CD8-positive, alpha-beta memory T cell (primary cell): ENCODE measurements at places on chromosomes 6 and 20.

GRCh38 chr20:5727018-5727515, 23.1 kb upstream of the SHLD1 start:
- no peak overlapping the region for H3K4me3 ChIP-seq
- H3K36me3 ChIP-seq = no peaks in the 10 kb centered on the region
- no peaks in the 10 kb centered on the region for H3K4me1 ChIP-seq
- no peaks in the 10 kb centered on the region for H3K27me3 ChIP-seq
- DNase-seq = no peak

DNA sequence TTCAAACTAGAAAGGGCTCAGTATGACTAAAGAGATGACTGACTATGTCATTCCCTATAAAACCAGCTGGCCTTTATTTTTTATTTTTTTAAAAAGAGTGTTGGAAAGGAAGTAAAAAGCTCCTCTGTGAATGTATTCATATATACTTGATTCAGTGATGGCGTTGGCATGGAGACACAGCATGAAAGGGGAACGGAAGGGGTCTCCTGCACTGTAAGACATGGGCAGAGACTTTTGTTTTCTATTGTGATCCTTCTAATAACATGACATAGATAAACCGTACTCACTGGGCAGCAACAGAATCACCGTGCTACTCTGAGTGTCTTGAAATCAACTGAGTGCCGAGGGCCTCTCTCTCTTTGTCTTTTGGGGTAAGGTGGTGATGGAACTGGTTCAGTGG, 228.1 kb upstream of the RIN2 start:
- H3K4me1 ChIP-seq = no peaks in the 10 kb centered on the region
- DNase-seq = no peak
- no peak overlapping the region for H3K4me3 ChIP-seq
- no peaks in the 10 kb centered on the region for H3K27me3 ChIP-seq
- no peak overlapping the region for H3K27ac ChIP-seq

DNA sequence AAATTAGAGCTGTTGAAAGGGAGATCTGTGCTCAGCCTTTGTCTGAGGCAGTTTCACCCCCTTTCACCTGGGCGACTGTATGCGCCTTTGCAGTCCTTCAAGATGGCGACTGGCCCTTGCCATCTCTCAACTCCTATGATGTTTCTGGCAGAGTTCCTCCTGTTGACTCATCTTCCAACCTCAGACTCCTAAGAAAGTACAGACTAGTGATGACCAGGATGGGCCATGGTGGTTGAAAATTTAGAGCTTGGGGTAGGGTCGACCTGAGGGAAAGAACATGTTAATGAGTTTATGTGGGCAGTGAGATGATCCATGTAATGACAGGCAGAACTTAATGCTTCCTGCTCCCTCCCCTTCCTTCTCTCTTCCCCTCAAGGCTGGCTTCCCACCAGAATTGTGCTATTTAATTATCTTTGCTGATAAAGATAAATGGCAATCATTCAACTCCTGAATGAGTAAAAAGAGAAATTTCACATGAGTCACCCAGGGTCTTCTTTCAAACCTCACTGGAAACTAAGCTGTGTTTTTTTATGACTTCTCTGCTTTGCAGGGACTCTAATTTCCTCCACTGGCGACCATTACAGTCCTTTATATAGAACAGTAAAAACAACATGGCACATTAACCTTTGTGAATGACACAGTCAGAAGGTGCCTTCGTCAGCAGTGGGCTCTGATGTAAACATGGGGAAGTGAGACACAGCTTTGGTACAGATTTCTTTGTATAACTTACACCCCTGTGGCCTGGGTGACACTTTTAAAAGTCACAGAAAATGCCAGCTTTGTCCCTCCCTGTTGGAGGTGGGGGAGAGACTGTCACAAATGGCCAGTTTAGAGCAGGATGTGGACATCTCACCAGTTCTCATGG, 103.5 kb downstream of the SCP2D1 start:
- no peak for DNase-seq
- no peaks in the 10 kb centered on the region for H3K4me1 ChIP-seq
- no peak overlapping the region for H3K27ac ChIP-seq
- H3K36me3 ChIP-seq = no peaks in the 10 kb centered on the region

- H3K27me3 ChIP-seq = no peaks in the 10 kb centered on the region
- no peak for DNase-seq
- no peak overlapping the region for H3K4me3 ChIP-seq
- H3K4me1 ChIP-seq = no peaks in the 10 kb centered on the region
- no peak overlapping the region for H3K27ac ChIP-seq
Measured at GRCh38 chr6:168171673-168172353, 92.8 kb upstream of the FRMD1 start.

DNA sequence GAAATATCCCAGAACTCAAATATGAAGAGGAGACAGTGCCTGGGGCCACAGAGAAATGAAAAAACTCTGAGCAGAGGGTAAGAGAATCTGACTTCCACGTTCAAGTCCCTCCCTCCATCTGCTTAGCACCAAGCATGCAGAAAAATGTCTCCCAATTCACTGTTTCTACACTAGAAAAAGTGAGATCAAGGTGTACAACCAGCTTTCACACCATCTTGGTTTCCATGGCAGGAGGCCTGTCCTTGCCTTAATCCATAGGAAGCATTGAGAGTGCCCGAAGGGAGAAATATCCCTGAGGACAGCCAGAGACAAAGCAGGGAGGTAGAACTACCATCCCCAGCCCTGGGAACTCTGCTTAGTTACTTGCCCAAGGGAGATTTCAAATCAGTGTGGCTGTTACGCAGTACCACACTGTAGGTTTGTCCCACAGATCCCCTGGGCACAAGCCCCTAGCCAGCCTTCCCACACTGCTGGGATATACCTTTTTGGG, 82.9 kb downstream of the SCML4 start:
- peak overlapping the region; percentile 49 for H3K4me3 ChIP-seq
- no peak for DNase-seq
- peaks cover 60% of the 10 kb centered on the region for H3K4me1 ChIP-seq
- no peaks in the 10 kb centered on the region for H3K27me3 ChIP-seq
- peak overlapping the region; percentile 14 for H3K27ac ChIP-seq

DNA sequence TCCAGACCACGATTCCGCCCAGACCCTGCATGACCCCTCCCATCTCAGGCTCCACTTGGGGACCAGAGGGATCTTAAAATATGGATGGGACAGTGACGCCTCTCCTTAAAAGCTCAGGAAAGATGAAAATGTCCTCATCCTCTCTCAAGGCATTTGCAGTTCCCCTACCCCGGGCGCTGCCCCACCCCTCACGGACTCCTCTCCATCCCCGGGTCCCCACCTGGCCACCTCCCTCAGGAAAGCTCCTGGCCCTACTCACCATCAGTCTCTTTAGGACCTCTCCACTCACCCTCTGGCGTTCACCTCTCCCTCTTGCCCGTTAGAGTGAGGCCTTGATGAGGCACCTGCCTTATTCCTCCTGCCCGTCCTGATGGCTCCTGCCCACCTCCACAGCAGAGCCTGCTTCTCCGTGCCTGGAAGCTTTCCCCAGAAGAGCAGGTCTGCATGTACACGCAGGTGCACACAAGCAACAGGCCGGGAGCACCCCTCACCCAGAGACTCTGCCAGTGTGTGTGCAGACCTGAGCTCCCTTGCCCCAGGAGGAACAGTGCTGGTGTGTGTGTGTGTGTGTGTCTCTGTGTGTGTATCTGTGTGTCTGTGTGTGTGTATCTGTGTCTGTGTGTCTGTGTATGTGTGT, 105.6 kb upstream of the NXT1 start:
- H3K27ac ChIP-seq = no peak overlapping the region
- H3K36me3 ChIP-seq = no peaks in the 10 kb centered on the region
- DNase-seq = no peak
- no peaks in the 10 kb centered on the region for H3K27me3 ChIP-seq
- H3K4me3 ChIP-seq = no peak overlapping the region

DNA sequence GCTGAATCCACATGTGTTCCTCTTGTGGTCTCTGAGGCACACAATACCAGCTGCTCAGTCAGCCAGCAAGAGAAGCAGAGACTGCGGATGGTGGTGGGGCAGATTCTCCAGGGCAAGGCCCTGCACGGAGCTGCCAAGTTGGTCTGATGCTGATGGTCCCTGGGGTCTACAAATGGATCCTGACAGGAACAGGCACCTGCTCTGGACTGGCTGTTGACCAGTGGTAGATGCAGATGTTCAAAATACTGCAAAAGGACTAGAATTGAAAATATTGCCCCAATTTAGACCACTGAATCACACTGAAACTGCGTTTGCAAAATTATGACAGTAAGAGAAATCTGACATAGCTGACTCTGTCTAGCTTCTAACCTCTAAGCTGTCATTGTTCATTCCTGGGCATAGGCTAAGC, 29.6 kb upstream of the TUBB2A start:
- no peaks in the 10 kb centered on the region for H3K36me3 ChIP-seq
- H3K4me3 ChIP-seq = no peak overlapping the region
- H3K27ac ChIP-seq = no peak overlapping the region

DNA sequence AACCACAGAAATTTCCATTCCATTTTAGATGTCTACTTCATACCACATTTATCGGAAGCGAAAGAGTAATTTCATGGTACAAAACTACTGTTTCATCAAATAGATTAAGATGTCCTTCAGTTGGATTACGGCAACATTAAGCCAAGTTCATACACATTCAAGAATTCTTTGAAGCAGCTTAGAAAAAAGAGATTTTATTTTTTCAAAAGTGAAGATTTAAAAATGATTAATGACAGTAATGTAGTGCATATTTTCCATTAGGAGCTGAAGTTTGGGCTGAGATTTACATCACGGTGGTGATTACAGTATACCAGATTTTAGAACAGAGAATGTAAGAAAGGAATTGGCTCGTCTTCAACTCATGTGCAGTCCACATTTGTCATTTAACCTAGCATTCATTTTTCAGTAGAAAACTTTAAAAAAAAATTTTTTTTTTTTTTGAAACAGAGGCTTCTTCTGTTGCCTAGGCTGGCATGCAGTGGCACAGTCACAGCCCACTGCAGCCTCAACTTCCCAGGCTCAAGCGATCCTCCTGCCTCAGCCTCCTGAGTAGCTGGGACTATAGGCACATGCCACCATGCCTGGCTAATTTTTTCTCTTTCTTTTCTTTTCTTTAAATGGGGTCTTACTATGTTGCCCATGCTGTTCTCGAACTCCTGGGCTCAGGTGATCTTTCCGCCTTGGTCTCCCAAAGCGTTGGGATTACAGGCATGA, 1.9 kb downstream of the SYNJ2 start:
- no peak overlapping the region for H3K27ac ChIP-seq
- H3K4me3 ChIP-seq = peak overlapping the region; percentile 90
- no peak for DNase-seq

GRCh38 chr20:13037727-13038126, 29.0 kb downstream of the SPTLC3 start:
- no peak overlapping the region for H3K27ac ChIP-seq
- no peak for DNase-seq
- no peaks in the 10 kb centered on the region for H3K36me3 ChIP-seq
- H3K4me3 ChIP-seq = no peak overlapping the region
- H3K4me1 ChIP-seq = no peaks in the 10 kb centered on the region

GRCh38 chr6:169266746-169267591, 13.3 kb upstream of the THBS2 start:
- no peaks in the 10 kb centered on the region for H3K36me3 ChIP-seq
- H3K4me1 ChIP-seq = no peaks in the 10 kb centered on the region
- H3K27ac ChIP-seq = no peak overlapping the region
- no peak for DNase-seq

GRCh38 chr6:31597006-31597405, 4.2 kb upstream of the NCR3 start:
- H3K27me3 ChIP-seq = no peaks in the 10 kb centered on the region
- H3K36me3 ChIP-seq = no peaks in the 10 kb centered on the region
- H3K27ac ChIP-seq = no peak overlapping the region
- no peak overlapping the region for H3K4me3 ChIP-seq
- peak; percentile 67 for DNase-seq
- peaks cover 55% of the 10 kb centered on the region for H3K4me1 ChIP-seq

DNA sequence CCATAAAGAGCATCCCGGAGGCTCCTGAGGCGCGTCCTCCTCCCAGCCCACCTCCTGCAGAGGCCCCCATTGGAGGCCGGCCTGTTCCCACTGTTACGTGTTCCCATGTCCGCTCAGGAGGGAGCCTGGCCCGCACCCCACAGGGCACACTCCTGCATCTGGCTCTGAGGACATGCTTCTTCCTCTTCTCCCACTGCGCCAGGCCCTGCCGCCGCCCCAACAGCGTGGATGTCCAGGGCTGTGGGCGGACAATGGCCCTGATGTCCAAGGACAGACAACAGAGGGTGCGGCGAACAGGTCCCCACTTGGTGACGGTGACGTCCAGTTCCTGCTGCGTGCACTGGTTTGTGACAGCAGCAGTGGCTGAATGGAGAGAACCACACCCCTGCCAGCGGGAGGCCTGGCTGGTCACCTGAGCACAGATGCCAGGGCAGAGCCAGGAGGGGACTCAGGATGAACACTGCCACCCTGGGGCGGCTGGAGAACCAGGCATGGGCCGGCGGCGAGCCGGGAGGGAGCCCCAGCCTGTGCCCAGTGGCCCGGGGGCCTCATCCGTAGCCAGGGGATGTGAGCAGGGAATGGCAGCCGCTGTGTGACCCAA, 26.6 kb downstream of the FRMD1 start:
- H3K4me3 ChIP-seq = no peak overlapping the region
- H3K36me3 ChIP-seq = no peaks in the 10 kb centered on the region
- DNase-seq = no peak
- no peak overlapping the region for H3K27ac ChIP-seq

DNA sequence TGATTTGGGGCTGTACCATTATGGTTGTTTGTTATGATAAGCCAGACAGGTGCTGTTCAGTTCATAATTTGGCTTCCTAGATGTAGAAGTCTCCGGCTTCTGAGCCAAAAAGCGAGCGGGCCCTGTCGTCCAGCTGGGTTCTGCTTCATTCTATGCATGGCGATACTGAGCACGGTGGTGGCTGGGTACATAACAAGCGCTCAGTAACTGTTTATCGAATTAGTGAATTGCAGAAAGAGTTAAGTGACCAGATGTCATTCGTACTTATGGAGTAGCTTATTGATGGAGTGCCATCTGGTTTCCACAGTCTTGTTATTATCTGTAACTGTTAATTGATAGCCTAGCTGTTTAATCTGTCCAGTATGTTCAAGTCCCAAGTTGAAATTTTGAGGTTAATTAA, 85.0 kb downstream of the DTD1 start:
- no peak overlapping the region for H3K4me3 ChIP-seq
- no peaks in the 10 kb centered on the region for H3K27me3 ChIP-seq
- H3K27ac ChIP-seq = no peak overlapping the region
- no peaks in the 10 kb centered on the region for H3K36me3 ChIP-seq
- no peaks in the 10 kb centered on the region for H3K4me1 ChIP-seq
- DNase-seq = no peak

DNA sequence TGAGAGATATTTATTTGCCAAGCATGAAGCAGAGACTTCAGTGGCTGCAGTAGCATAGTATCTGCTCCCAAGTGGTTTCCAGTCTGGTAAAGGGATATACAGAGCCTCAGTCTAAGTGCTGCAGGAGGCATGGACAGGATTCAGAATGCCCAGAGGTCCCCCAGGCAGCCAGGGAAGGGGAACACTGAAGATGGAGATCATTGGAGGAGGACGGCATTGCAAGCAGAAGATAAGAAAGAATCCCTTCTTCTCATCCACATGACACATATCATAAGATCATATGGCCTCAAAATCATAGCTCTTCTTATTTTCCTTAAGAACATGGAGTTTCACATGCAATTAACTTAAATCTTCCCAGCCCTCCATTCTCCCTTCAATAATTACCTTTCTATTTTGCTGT, 136.1 kb downstream of the KCNQ5 start:
- no peak overlapping the region for H3K4me3 ChIP-seq
- H3K27me3 ChIP-seq = no peaks in the 10 kb centered on the region
- H3K4me1 ChIP-seq = no peaks in the 10 kb centered on the region
- no peak for DNase-seq
- no peaks in the 10 kb centered on the region for H3K36me3 ChIP-seq
- H3K27ac ChIP-seq = no peak overlapping the region

- no peaks in the 10 kb centered on the region for H3K4me1 ChIP-seq
- H3K36me3 ChIP-seq = no peaks in the 10 kb centered on the region
- H3K4me3 ChIP-seq = no peak overlapping the region
- DNase-seq = no peak
- no peaks in the 10 kb centered on the region for H3K27me3 ChIP-seq
Measured at GRCh38 chr20:15359056-15359455, 1021.6 kb upstream of the FLRT3 start.
